ENCODE measurements at places on chromosomes 3 and 15.
A peak's percentile ranks its signal among the peaks of the same experiment; 100 is the strongest.

DNA sequence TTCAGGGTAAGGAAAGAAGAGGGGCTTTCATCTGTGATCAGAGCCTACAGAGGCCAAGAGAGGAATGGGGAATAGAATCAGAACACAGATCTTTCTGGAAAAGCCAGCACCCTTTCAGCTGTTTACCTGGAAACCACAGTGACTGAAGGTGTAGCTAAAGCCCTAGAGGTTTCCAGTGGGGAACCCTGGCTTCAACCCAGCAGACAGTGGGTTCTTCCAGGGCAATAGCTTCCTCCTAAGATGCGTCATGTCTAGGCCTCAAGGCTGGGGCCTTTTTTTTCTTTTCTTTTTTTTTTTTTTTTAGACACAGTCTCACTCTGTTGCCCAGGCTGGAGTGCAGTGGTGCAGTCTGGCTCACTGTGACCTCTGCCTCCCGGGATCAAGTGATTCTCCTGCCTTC lies 3.1 kb upstream of the CPNE9 start:
- no peak for DNase-seq

DNA sequence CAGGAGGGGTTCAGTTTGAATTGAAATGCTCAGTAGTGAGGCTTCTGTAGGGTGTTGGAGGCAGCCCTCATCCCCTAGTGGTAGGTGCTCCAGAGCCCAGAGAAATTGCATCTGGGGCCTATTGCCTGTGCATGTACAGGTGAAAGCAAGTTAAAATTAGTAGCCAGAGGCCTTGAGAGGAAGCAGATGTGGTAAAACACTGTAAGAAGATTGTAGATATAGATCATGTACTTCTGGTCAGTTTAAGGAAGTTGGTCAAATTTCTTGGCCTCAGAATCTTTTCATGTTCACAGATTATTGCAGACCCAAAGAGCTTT lies 34.6 kb downstream of the IGSF10 start:
- DNase-seq = no peak

DNA sequence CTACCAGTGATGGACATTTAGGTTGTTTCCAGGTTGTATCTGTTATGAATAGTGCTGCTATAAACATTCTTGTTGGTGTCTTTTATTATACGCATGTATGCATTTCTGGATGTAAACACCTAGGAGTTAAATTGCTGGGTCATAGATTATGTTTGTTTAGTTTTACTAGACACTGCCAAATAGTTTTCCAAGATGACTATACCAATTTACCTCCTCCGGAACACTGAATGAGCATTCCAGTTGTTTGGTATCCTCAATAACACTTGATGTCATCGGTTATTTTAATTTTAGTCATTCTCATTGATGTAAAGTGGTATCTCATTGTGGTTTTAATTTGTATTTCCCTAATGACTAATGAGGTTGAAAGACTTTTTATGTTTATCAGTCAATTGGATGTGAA lies 36.6 kb upstream of the ARID3B start:
- no peak for DNase-seq

DNA sequence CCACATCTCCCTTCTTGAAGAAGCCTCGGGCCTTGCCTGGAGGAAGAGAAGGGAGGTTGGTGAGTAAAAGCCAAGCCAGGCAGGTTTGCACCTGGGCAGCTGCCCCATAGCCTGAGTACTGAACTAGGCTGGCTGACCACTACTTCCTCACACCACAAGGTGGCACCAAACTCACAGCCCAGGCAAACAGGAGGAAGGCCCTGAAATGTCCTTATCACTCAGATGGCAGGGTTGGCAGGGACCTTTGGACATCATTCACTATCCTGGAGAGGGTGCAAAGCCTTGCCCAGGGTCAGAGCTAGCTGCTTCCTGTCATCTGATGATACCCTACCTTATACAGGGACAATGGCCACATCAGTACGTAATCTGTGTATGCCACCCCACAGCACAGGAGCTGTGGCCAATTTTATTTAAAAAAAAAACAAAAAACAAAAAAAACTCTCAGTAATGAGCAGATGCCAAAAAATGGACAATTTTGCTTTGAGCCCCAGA lies 2.2 kb upstream of the GRAMD2A start:
- peak; percentile 76 for DNase-seq

DNA sequence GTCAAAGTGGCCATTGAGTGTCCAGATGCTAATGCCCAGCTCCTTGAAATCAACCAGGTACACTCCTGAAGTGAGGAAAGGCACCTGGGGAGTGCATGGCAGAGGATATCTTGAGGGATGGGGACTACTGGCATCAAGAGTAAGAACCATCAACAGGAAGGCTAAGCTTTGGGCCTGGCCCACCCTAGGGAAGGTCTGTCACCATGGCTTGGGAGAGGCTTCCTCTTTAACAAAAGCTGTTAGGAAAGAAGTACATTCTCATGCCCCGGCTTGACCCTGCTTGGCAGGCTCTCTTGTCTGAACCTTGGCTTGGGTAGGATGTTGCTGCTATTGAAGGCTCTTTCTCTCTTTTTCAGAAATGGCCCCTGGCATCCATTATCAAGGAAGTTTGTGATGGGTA lies 43.7 kb upstream of the TUBGCP5 start:
- no peak for DNase-seq

DNA sequence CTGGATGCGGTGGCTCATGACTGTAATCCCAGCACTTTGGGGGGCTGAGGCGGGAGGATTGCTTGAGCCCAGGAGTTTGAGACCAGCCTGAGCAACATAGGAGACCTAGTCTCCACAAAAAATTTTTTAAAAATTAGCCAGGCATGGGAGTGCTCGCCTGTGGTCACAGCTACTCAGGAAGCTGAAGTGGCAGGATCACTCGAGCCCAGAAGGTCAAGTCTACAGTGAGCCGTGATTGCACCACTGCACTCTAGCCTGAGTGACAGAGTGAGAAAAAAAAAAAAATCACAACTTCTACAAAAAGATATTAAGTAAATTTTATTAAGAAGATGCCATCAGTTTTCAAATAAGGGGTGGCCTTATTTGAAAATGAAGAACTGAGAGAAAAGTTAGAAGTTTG lies 11.9 kb upstream of the PLA2G4D start:
- no peak for DNase-seq
